ENCODE measurements at places on chromosomes 6 and 20.

DNA sequence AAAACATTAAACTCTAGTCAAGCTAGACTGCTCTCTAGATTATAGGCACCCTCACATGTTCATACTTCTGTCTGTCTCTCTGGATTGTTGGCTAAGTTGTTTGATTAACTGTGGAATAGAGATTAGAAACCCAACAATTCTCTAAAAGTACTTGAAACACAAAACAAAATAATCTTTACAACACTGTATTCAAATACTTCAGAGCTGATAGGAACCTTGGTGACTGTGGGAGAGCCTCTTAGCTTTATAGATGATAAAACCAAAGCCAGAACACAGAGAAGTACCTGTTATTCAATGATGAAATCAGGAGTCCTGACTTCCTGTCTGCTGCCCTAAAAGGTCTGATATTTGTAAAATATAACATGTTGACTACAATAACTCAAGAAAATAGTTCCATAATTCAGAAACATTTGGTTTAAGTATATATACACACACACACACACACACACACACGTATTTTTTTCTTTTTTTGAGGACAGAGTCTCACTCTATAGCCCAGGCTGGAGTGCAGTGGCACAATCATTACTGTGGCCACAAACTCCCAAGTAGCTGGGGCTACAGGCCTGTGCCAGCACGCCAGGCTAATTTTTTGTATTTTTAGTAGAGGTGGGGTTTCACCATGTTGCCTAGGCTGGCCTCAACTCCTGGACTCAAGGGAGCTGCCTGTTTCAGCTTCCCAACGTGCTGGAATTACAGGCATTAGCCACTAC, 222.0 kb downstream of the FUT9 start:
- DNase-seq = no peak

DNA sequence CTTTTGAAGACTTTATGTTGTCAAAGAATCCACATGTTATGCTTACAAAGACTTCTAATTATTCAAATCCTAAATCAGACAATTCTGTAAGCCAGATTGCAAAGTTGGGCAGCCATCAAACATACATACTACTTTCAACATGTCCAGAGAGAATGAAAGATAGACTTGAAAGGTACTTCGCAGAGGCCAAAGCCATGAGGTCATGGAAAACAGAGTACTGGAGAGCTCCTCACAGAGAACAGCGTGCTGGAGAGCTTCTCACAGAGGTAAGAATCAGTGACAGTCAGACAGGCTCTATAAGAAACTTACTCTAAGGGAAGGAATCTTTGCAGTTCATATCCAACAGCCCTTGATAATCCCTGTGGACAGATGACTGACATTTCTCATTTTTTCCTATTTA, 400.2 kb downstream of the GJA1 start:
- no peak for DNase-seq

- no peak for DNase-seq
Observed at GRCh38 chr6:157227202-157228166, 95.8 kb downstream of the TMEM242 start.

GRCh38 chr6:131949909-131950766, 1.0 kb downstream of the CCN2 start:
- peak; percentile 58 for DNase-seq

GRCh38 chr6:107244082-107244741, 128.9 kb upstream of the BEND3 start:
- no peak for DNase-seq

DNA sequence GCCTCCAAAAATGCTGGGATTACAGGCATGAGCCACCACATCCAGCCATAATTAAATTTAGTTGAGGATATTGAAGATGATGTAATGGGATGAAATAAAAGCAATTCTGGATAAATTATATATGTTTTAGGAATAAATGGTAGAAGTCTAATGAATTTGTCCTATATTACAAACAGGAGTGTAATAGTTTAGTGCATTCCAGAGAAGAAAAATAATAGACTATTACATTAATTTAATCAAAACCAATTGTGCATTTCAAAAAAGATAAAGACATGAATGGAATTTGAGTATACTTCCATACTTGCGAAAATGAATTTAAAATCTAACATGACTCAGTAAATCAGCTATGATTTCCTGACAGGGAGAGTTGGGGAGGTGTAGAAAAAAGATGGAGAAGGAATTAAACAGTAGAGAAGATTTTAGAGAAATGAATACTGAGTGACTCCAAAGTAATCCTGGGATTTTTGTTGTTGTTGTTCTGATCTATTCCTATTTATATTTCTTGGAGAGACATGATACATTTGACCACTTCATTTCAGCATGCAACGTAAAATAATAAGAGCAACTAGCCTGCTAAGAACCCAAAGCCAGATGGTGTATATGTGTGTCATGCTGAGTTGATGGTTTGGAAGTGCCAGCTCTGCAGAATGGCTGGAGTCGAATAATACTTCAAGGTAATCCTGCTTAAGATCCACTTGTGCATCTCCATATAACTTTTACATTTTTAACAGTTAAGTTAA, 67.4 kb downstream of the AIG1 start:
- DNase-seq = peak; percentile 31

- DNase-seq = no peak
Observed at GRCh38 chr6:21166754-21167153, 426.8 kb upstream of the SOX4 start.

- no peak for DNase-seq
Observed at GRCh38 chr20:14966808-14967207, 629.4 kb upstream of the FLRT3 start.

- no peak for DNase-seq
Observed at GRCh38 chr6:167590193-167590592, 236.5 kb upstream of the AFDN start.

GRCh38 chr6:19669206-19669605, 168.0 kb upstream of the ID4 start:
- no peak for DNase-seq

GRCh38 chr6:12328701-12329100, 38.5 kb downstream of the EDN1 start:
- no peak for DNase-seq

DNA sequence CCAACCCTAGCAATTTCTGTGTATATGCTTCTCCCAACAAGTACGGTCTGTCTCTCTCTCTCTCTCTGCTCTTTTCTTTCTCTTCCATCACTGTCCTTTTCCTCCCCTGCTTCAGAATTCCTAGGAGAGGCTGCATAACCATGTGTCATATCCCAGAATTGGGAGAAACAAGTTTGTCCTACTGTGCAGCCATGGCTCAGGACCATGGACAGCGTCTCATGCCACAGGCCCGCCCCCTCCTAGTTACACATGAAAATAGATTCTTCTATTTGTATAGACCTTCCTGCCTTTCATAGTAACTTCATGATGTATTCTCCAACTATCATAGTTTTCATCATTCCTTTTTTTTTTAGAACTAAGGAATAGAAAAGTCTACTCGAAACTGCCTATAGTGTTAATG, 98.0 kb downstream of the FNDC1 start:
- DNase-seq = no peak

Measured in WERI-Rb-1 (cell line).